ENCODE measurements at places on chromosomes 4 and X.

- DNase-seq = no peak
Observed at GRCh38 chr4:119932277-119932676, 134.4 kb downstream of the MAD2L1 start.

GRCh38 chrX:25084446-25084845 lies 68.7 kb upstream of the ARX start:
- DNase-seq = no peak

GRCh38 chr4:35608205-35608604 lies 636.1 kb downstream of the ARAP2 start:
- no peak for DNase-seq

DNA sequence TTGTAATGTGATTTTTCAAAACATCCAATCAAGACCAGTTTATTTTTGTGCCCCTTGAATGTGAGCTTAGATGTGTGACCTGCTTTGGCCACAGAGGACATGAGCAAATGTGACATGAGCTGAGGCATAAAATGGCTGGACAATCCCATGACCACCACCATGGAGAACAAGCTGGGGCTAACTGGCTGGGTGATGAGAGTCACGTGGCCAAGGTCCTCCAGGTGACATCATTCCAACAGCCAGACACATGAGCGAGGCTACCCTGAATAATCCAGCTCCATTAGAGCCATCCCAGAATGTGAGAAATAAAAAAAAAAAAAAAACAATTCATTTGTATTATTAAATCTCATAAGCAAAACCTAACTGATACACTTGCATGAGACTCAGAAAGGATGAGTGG lies 90.4 kb upstream of the LDB2 start:
- DNase-seq = no peak
